ENCODE measurements at places on chromosomes 13 and 19.

GRCh38 chr13:106599875-106600797 is 32.2 kb upstream of the ARGLU1 start:
- DNase-seq: peak; percentile 10

- no peak for DNase-seq
Measured at GRCh38 chr13:73572824-73573223, 514.0 kb downstream of the KLF5 start.

DNA sequence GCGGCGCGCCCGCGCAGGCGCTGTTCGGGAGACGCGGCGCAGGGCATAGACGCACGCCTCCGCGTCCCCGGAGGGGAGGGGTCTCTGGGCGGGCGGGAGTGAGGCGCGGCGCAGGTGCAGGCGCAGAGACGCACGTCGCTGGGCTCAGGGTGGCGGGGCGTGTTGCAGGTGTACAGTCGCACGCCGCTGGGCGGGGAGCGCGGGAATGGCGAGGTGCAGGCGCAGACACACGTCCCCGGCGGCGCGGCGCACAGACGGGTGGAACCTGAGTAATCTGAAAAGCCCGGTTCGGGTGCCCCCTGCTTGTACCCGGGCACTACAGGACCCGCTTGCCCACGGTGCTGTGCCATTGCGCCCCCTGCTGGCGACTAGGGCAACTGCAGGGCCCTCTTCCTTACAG is 44.7 kb downstream of the PLPP2 start:
- DNase-seq: no peak

GRCh38 chr13:21069561-21070004 is 8.2 kb upstream of the LATS2 start:
- DNase-seq: no peak

DNA sequence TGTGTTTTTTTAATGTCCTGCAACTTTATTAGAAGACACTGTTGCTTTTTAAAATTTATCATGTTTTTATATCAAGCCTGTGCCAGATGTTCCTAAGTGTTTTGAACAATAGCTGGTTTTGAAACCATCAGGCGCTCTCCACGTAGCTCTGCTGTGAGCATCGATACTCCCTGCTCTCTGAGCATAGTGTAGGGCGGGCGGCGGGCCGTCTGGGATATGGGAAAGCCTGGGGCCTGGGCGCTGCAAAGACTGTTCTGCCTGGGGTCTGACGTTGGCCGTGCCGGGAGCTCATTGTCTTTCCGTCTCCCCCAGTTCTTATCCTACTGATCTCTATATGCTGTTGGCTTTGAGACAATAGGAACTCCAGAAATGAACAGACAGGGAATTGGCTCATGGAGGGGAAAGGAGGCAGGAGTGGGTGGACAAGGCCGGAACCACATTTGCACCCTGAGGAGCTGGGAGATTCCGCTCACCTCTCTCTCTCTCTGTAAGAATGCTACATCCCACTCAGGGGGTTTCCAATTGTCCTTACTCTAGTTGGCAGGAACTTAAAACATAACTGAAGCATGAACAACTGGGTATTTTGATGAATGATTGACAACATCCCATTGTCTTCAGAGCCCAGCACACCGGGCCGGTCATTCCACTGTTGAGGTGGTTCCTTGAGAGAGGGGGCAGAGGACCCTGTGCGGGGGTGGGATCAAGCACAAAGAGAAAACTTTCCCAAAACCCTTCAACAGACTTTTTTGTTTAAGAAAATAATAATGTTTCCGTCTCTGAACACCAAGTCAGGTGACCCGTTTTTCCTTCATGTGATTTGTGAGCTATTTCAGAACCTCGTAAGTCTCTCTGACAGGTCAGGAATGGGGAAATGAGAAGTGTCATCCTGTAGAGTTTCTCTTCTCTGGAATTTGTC is 64.7 kb downstream of the COL4A2 start:
- no peak for DNase-seq
